ENCODE measurements at places on chromosomes 4 and X. TPM values are rescaled to one million over a fixed set of nuclear protein-coding genes. Genes with fewer than 3 reads are reported as not detected.
A peak's percentile ranks its signal among the peaks of the same experiment; 100 is the strongest.

Gene ARL13A
- total RNA-seq, result not detected

DNA sequence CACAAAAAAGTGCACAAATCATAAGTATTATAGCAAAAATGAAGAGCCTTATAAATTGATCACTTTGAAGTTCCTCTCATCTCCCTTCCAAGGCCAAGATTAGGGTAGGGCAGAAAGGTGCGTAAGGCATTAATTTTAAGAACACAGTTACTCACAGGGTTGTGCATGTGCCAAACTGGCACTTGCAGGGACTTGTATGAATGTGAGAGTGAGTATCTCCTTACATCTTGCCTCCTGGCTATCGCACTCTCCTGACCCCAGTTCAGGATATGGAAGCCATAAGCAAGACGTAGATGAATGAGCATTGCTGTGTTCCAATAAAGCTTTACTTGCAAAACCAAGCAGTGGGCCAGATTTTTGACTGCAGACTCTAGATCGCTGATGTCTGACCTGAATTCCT is 510.1 kb upstream of the AADAT start:
- no peak for DNase-seq
- H3K27me3 ChIP-seq, result no peaks in the 10 kb centered on the region
- no peak overlapping the region for H3K4me3 ChIP-seq
- no peaks in the 10 kb centered on the region for H3K36me3 ChIP-seq
- no peaks in the 10 kb centered on the region for H3K4me1 ChIP-seq

Gene PNMA6F
- total RNA-seq, result 0.59 TPM

Gene ARHGAP4
- 33.0 TPM for total RNA-seq

DNA sequence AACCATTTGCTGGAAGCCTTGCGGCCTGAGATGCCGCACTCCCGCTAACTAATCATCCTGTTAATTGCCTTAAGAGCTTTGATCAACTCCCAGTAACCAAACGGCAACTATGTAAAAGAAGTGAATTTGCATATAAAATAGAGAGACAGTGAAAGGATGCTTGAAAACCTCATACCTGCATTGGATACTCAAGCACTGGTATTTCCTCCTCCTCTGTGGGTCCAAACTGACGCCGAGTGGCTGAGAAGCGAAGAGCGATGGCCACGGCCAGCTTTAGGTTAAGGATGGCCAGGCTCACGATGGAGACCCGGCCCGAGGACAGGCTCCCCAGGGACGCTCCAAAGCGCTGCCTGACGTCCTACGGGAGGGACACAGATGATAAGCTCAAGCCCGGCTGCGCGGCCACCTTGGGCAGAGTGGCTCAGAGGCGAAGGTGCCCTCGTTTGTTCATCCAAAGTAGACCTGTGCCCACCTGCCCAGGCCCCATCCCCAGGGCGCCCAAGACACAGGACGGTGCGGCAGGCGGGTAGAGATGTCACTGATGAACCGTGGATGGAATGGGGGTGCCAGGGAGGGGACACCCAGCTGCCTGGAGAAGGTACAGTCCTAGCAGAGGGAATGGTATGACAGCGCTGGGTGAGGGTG is 43.6 kb downstream of the ACOX3 start:
- DNase-seq, result no peak
- peaks cover 15% of the 10 kb centered on the region for H3K4me1 ChIP-seq
- no peak overlapping the region for H3K4me3 ChIP-seq
- no peaks in the 10 kb centered on the region for H3K36me3 ChIP-seq
- H3K27ac ChIP-seq, result no peak overlapping the region
- H3K27me3 ChIP-seq, result no peaks in the 10 kb centered on the region

Gene VSIG1
- total RNA-seq, result not detected

DNA sequence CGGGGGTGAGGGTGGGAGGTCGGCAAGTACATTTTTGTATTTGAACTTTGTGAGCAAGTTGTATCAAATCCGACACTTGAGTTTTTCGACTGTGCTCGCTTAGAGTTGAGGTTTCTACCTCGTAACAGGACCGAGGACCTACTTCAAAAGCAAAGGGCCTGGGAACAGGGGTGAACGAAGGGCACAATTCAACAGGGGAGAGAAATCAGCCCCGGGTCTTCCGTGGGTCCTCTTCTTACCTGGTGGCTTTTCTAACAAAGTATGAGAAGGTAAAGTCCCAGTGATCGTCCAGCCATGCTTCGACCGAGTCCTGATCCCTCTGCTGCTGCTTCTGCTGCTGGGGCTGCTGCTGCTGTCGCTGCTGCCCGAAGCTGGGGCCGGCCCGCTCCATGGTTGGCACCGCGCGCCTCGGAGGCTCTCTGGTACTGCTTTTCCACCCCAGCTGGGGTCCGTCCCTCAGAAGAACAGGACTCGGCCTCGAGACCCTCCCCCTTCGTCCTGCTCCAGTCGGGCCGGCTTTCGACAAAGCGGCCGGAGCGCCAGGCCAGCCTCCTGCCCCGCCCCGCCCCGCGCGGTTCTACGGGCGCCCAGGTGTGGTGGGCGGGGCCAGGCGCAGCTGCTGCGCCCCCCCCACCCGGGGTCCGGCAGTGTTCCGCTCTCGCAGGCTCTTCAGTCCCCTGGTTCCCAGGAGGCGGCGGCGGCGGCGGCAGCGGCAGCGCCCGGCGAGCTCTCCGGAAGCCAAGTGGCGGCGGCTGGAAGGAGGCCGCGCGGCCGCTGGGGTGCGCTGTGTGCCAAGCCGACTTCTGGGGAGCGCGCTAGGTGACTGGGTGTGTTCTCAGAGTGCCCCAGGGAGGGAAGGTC is at the start of gene PDE5A:
Gene PDE5A (minus strand): TSS at position 524 of the 861 bp plus-strand sequence. CDS start 133 bp downstream, at position 391.
- peak; percentile 66 for DNase-seq
- H3K27ac ChIP-seq, result peak within 1 kb of the TSS; percentile 71
- H3K36me3 ChIP-seq, result no peaks in the 10 kb centered on the region
- H3K27me3 ChIP-seq, result no peaks in the 10 kb centered on the region

- no peaks in the 10 kb centered on the region for H3K27me3 ChIP-seq
- peaks cover 6% of the 10 kb centered on the region for H3K4me1 ChIP-seq
- no peaks in the 10 kb centered on the region for H3K36me3 ChIP-seq
Observed at GRCh38 chr4:7359400-7360062, 75.2 kb downstream of the PSAPL1 start.

Gene RTL3
- not detected for total RNA-seq

Gene GYG2
- total RNA-seq, result 50.4 TPM

- H3K4me1 ChIP-seq, result no peaks in the 10 kb centered on the region
- no peak for DNase-seq
- H3K4me3 ChIP-seq, result no peak overlapping the region
Observed at GRCh38 chr4:170391066-170391740, 301.4 kb upstream of the AADAT start.

Measured in tibial nerve (tissue), 4 donors.